ENCODE measurements at places on chromosomes 4 and X.

GRCh38 chr4:152696764-152697261 is 17.0 kb upstream of the TMEM154 start:
- DNase-seq, result no peak

DNA sequence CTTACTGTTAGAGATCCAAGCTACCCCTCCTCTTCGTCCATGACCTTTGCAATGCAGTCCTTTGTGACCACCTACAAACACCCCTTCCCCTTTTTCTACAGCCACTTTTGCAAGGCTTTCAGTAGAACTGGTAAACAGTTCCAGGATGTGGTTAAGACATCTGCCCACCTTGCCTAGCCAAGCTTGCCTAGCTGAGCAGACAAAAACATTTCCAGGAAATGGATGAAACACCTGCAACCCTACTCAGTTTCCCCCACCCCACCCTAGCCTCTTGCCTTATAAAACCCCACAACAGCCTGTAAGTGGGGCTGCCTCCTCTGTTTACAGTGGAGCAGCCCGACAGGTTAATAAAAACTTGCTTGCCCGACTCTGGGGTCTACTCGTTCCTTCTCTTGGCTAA is 133.8 kb downstream of the ZC4H2 start:
- no peak for DNase-seq

GRCh38 chr4:20528508-20528907 is 171.8 kb upstream of the PACRGL start:
- DNase-seq, result no peak

- peak; percentile 64 for DNase-seq
Observed at GRCh38 chr4:22573198-22573597, 57.3 kb upstream of the ADGRA3 start.

DNA sequence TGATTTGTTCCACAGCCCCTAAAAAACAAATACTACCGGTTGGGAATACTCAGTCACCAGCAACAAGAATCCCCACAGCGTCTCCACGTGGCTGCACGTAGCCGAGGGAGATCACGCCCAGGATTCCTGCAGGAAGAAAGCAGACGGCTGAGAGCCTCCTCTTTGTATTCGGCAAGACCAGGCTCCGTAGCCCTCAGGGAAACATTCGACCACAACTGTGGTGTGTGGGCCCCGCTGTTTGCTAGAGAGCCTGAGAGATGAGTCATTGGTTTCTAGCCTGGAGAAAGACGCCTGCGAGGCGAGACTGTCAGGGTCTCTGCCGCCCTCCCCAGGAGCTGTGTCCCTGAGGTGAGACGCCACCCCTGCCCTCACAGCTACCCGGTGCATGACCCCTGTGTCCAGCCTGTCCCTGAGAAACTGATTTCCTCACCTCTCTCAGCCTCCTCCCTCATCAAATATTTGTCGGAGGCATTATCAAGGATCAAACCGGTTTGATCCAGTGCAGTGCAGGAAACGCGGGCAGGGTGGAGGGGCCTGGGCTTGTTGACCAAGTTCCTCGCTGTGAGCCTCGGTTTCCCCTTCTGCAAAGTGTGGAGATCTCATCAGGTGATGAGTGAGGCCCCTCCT is 4.7 kb upstream of the S100P start:
- DNase-seq, result peak; percentile 1

DNA sequence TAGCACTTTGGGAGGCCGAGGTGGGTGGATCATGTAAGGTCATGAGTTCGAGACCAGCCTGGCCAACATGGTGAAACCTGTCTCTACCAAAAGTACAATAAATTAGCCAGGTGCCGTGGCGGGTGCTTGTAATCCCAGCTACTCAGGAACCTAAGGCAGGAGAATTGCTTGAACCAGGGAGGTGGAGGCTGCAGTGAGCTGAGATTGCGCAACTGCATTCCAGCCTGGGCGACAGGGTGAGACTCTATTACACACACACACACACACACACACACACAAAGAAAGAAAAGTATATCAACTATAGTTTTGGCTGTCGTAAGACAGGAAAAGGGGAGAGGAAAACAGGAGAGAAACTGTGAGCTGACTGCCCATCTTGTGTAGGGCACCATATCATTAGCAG is 171.7 kb downstream of the ADAMTS3 start:
- no peak for DNase-seq

GRCh38 chr4:1075809-1076699 is 37.3 kb downstream of the RNF212 start:
- no peak for DNase-seq

DNA sequence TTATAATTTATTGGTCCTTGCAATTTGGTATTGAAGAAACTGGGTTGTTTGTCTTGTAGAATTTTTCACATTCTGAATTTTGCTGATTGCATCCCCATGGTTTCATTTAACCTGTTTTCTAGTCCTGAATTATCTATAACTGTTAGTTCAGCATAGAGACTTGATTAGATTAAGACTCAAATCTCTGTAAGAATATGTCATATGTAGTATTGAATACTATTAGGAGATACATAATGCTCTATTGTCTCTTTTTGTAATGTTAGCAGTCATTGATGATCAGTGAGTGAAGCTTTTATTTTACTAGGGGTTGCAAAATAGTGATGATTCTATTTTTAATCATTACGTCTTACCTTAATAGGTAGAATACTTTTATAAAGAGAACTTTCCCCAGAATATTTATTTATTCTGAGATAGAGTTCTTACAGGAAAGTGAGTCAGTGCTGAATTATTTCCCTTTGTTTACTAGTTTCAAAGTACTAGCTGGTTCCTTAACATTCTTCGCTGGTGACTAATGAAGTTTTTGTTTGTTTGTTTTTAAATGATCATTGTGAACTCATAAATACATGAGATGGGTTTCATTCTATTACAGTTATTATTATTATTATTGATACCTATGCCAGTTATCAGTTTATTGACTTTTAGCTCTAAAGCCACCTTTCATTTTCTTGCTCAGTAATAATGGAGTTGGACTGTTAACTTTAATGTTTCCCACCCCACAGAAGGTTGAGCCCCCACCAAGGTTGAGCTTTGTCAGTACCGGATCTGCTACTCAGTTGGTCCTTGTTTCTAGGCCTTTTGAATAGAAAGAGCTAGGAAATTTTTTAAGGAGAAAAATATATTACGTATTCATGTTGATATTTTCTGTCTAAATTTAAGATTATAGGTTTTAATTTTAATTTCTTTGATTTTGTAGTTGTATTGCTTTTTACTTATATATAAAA is 102.3 kb downstream of the LARP1B start:
- no peak for DNase-seq

GRCh38 chr4:148634476-148634875 is 192.3 kb upstream of the NR3C2 start:
- DNase-seq, result no peak

- DNase-seq, result peak; percentile 32
Observed at GRCh38 chrX:53481816-53482465, 47.8 kb upstream of the HSD17B10 start.

DNA sequence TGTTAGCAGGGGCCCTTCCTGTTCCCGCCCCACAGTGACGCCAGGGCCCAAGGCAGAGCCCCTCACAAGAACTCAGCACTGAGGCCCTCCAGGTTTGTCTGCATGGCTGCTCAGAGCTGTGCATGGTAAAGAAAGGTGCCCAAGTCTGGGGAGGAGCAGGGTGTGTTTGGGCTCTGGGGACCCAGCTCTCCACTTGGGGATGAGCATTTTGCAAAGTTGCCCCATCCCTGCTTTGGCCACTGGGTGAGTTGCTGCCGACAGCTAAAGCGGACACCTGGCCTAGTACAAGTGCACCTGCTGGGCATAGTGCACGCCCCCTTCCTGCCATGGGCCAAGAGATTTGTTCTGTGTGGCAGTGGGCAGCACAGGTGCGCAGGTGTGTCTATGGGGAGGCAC is 2.0 kb upstream of the MXD4 start:
- DNase-seq, result no peak

DNA sequence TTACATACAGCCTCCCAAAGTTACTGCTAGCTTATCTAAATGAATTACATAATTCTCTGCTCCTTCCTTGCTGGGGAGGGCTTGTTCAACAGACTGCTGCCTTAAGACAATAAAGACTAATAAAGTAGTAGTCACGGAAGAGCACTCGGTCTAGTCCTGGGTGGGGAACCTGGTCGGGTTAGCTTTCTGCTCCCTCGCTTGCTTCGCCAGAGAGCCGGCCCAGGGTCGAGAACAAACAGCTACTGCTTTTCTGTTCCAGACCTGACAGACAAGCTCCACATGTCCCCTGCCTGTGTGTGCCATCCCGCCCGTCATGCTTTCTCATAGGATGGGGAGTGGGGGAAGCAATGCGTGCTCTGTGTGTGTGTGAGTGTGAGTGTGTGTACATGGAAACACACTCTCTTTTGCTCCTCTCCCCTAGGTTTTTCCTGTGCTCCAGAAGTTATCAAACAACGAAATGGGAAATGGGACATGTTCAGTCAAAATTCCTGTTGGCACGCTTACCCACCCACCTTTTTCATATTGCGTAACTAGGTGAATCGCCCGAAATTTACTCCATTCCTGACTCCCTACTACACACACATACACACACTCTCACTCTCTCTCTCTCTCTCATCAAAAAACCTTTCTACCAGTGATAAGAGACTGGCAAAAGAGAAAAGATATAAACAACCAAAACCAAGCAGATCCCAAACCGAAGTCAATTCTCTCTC is 1.3 kb downstream of the NPY1R start:
- no peak for DNase-seq

- DNase-seq, result no peak
Observed at GRCh38 chr4:123638834-123639233, 242.2 kb downstream of the SPRY1 start.

DNA sequence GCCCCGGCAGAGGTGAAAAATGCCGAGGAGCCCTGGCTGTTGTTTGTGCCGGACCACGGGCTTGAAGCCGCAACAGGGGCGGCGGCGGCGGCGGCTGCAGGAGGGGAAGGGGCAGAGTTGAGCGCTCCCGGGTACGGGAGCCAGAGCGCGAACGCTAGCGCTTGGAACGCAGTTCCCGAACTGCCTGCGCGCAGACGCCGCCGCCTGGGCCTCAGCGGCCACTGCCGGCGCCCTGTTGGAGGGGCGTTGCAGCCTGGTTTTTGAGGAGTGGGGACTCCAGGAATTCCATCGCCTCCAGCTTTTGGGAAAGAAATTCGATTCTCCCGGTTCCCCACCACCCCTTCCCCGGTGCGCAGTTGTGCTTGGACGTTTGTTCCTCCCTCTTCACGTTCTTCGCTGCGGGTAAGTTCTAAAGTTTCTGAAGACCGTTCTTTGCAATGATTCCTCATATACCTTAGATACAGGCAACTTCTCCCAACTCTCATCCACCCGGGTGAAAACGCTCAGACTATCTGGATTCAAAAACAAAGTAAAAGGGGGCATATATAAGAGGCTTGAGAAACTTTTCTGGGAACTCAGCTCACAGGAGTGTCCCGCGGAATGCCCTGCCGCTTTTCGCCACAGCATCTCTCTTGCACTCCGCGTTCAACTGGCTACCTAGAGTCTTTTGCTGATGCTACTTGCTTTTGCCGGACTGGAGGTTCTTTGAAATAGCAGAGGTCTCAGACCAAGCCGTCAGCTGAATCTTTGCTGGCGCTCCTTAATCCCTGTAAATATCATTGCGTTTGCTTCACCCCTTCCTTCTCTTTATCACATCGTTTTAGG is 1.0 kb downstream of the FAT4 start:
- no peak for DNase-seq

DNA sequence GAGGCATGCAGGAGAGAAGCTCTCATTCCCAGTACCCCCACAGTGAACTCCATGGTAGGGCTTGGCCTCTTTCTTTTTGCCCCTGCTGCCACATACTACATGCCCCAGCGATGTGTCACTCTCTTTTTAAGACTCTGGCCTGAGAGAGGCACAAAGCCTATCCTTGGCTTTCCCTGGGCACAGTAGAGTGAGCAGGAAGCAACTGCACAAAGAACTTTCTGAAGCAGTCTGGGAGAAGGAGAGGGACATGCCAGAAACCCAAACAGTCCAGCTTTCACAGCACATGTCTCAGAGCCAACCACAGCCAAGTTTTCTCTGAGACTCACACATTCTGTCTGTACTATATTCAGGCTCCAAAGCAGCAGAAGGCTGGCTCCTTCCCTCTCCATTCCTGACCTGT is 7.9 kb upstream of the NALF2 start:
- DNase-seq, result no peak

DNA sequence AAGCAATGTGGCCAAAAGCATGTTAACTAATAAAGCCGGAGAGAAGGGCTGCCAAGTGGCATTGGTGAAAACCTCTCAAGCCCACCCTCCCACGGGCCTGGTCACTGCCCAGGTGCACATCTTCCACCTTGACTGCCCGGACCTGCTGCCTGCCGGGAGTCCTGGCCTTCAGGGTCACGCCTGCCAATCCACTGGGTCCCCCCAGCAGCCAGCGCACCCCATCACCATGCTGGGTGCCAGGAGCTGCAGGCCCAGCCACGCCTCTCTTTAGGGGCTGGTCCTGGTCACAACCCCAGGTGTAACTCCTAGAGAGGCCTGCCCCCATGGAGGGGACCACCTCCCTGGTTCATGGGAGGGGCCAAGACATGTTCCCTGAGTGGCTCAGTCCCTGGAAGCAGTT is 66.4 kb downstream of the PSAPL1 start:
- DNase-seq, result no peak

Data from DMS79 treated with DMSO at 0.1 percent for 48 hours (cell line).